ENCODE measurements at places on chromosomes 5 and 9. TPM values are rescaled to one million over a fixed set of nuclear protein-coding genes. Genes with fewer than 3 reads are reported as not detected.

GRCh38 chr5:157555037-157555640 is 20.4 kb downstream of the ADAM19 start:
- H3K27ac ChIP-seq: no peak overlapping the region
- peaks cover 55% of the 10 kb centered on the region for H3K4me1 ChIP-seq
- no peak overlapping the region for H3K4me3 ChIP-seq
- H3K36me3 ChIP-seq: peaks cover 32% of the 10 kb centered on the region
- DNase-seq: no peak

- H3K27me3 ChIP-seq: peaks cover 14% of the 10 kb centered on the region
- no peak overlapping the region for H3K4me3 ChIP-seq
- no peak overlapping the region for H3K27ac ChIP-seq
- no peaks in the 10 kb centered on the region for H3K4me1 ChIP-seq
- no peaks in the 10 kb centered on the region for H3K36me3 ChIP-seq
Observed at GRCh38 chr9:3699883-3700282, 174.1 kb upstream of the RFX3 start.

Gene IFNE
- total RNA-seq: not detected

- peaks cover 27% of the 10 kb centered on the region for H3K4me1 ChIP-seq
- peak overlapping the region; percentile 48 for H3K27ac ChIP-seq
- H3K4me3 ChIP-seq: no peak overlapping the region
- no peaks in the 10 kb centered on the region for H3K27me3 ChIP-seq
- peaks cover 35% of the 10 kb centered on the region for H3K36me3 ChIP-seq
- peak; percentile 74 for DNase-seq
Observed at GRCh38 chr9:127942216-127943010, 4.8 kb upstream of the DPM2 start.

DNA sequence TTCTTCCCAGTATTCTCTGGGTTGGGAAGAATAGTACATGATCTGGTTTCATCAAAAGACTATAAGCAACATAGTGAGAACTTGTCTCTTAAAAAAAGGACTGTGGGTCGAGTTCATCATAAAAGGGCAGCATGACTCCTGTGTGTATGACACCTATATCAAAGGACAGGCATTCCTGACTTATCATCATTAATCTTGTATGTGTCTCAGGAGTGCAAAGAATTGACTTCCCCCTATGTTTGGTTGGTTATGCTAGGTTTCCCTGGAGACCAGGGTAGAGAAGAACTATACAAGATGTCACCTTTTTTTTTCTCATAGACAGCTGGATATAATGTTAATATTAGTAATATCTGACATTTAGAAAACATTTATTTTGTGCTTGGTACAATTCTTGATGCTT is 173.1 kb upstream of the ANKRD55 start:
- no peak overlapping the region for H3K4me3 ChIP-seq
- no peak overlapping the region for H3K27ac ChIP-seq
- H3K27me3 ChIP-seq: no peaks in the 10 kb centered on the region
- no peaks in the 10 kb centered on the region for H3K36me3 ChIP-seq
- no peaks in the 10 kb centered on the region for H3K4me1 ChIP-seq

DNA sequence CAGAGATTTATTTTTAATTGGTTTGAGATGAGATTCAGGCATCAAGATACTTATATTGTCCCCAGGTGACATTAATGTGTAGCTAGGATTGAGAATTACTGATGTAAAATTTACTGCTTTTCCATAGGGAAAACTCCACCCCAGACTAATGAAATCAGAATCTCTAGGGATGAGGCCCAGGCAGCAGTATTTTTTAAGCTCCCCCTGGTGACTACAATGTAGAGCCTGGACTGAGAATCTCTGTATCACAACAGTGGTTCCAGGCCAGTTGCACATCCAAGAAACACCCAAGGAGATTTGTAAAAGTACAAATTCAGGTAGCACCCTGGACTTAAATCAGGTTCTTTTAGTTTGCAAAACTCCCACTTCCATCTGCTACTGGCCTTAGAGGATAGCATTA is 185.7 kb downstream of the MARCHF11 start:
- no peaks in the 10 kb centered on the region for H3K36me3 ChIP-seq
- no peak overlapping the region for H3K27ac ChIP-seq
- H3K27me3 ChIP-seq: no peaks in the 10 kb centered on the region
- H3K4me3 ChIP-seq: no peak overlapping the region
